Left lobe of liver (tissue), 2 donors: ENCODE measurements at places on chromosomes 6 and 20. TPM values are rescaled to one million over a fixed set of nuclear protein-coding genes. Genes with fewer than 3 reads are reported as not detected.

ADGRF1 gene
- total RNA-seq: 0.45 TPM

GRM1 gene
- total RNA-seq: not detected

BPI gene
- total RNA-seq: 0.48 TPM

KHDC3L gene
- total RNA-seq: not detected

SGK2 gene
- 81.1 TPM for total RNA-seq

SPDEF gene
- total RNA-seq: 0.15 TPM

RAB32 gene
- total RNA-seq: 13.6 TPM

PERP gene
- total RNA-seq: 36.4 TPM

SEL1L2 gene
- total RNA-seq: not detected

HFE gene
- total RNA-seq: 14.1 TPM

ANKEF1 gene
- total RNA-seq: 5.0 TPM

LY6G6C gene
- not detected for total RNA-seq

TPD52L2 gene
- 17.3 TPM for total RNA-seq

BNIP5 gene
- not detected for total RNA-seq

RAMACL gene
- total RNA-seq: 0.28 TPM

TCF21 gene
- 0.78 TPM for total RNA-seq

DAAM2 gene
- 6.0 TPM for total RNA-seq

HSPA1L gene
- total RNA-seq: 0.60 TPM

SLC17A9 gene
- total RNA-seq: 125 TPM

TPD52L1 gene
- 49.7 TPM for total RNA-seq

NNAT gene
- total RNA-seq: 0.15 TPM

F13A1 gene
- 1.1 TPM for total RNA-seq

ADGB gene
- not detected for total RNA-seq

PRICKLE4 gene
- total RNA-seq: 7.3 TPM

GFRA4 gene
- not detected for total RNA-seq

TMEM244 gene
- total RNA-seq: not detected

NHLRC1 gene
- total RNA-seq: 2.8 TPM

STMND1 gene
- total RNA-seq: not detected

ENPP1 gene
- total RNA-seq: 49.1 TPM

SPEF1 gene
- total RNA-seq: 0.10 TPM

TNNC2 gene
- total RNA-seq: not detected

TOX2 gene
- total RNA-seq: 3.5 TPM

AURKA gene
- 1.6 TPM for total RNA-seq

TTK gene
- total RNA-seq: 0.28 TPM

ABRACL gene
- 49.8 TPM for total RNA-seq

STMN3 gene
- total RNA-seq: 1.5 TPM

LPIN3 gene
- total RNA-seq: 32.2 TPM

SOX12 gene
- total RNA-seq: 5.6 TPM

PRIM2 gene
- total RNA-seq: 4.3 TPM

LINC00237 gene
- not detected for total RNA-seq

NMBR gene
- total RNA-seq: not detected

TFAP2D gene
- total RNA-seq: not detected

FAM209B gene
- not detected for total RNA-seq

CLPSL2 gene
- total RNA-seq: not detected

HMGCLL1 gene
- 0.23 TPM for total RNA-seq

MAK gene
- total RNA-seq: not detected

TGM3 gene
- total RNA-seq: 0.25 TPM

CALHM5 gene
- 0.20 TPM for total RNA-seq

INSM1 gene
- total RNA-seq: not detected

NFATC2 gene
- 4.6 TPM for total RNA-seq

EYA2 gene
- total RNA-seq: 1.6 TPM

RAB44 gene
- 0.08 TPM for total RNA-seq

COL9A3 gene
- 4.0 TPM for total RNA-seq
